ENCODE measurements at places on chromosomes 7 and 10.

DNA sequence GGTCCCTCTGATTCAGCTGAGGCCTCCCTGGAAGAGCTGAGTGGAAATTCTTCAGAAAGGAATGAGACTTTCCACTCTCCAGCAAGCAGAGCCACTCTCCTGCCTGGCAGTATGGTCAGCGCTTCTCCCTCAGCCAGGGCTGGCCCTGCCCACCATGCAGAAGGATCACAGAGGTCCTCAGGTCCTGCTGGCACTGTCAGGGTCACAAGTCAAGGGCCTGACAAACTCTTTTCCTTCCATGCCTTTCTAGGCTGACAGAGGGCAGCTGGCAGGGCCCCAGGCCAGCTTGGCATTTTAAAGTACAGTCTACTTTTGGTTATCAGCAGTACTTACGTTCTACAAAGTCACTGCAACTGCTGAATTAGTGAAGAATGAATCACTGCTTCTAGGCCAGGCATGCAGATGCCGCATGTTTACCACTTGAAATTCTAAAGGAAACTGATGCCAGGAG is 119.3 kb upstream of the FRMD4A start:
- no peak for DNase-seq

- DNase-seq = no peak
Measured at GRCh38 chr10:48463318-48464003, 141.4 kb downstream of the ARHGAP22 start.

DNA sequence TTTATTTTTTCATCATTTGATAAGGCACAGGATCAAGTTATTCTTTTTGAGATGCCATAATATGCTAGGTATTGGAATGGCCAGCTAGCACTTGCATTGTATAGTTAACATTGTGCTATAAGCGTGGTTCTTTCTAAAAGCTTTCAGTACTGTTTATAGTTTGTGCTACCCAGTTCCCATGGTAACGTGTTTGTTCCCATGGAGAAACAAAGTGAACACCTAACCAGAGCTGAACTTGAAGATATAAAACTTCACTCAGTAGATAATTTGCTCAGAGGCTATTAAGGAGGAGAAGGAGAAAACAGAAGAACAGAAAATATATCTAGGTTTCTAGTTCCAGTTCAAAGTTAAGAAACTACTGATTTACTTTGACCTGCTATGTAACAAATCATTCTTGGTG is 23.6 kb upstream of the ITGB8 start:
- no peak for DNase-seq

- no peak for DNase-seq
Measured at GRCh38 chr10:50404021-50404773, 152.9 kb upstream of the ASAH2 start.

DNA sequence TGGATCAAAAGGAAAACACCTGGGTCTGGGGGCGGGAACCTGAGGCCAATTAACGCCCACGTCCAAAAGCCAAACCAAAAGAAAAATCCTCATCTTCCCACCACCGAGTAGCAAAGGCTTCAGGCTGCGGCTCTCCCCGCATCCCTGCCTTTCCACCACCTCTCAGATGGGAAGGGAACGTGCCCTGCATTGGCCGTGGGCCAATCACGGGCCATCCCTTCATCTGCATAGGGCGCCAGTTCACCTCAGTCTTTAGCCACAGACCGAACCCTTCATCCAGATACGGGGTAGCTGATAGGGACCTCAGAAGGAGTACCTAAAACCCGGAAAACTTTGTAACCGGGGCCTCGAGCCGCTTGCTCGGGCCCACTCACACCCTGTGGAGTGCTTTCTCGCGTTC is 626 bp downstream of the PRPF18 start:
- DNase-seq = peak; percentile 8

DNA sequence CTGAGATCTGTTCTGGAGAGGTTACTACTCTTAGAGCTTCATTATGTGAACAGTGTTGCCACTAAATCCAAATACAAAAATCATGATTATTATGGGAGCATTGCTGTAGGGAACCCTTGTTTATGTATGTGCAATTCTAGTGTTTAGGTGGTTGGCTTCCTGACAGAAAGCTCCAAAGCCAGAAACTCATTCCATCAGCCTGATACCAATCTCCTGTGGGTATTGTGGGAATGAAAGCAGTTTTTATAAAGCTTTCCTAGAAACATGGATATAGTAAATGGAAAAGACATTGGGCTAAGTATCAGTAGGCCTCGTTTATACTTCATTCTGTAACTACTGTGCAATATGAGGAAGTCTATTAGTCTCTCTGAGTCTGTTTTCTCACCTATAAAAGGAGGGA is 6.4 kb downstream of the SDK1 start:
- no peak for DNase-seq

DNA sequence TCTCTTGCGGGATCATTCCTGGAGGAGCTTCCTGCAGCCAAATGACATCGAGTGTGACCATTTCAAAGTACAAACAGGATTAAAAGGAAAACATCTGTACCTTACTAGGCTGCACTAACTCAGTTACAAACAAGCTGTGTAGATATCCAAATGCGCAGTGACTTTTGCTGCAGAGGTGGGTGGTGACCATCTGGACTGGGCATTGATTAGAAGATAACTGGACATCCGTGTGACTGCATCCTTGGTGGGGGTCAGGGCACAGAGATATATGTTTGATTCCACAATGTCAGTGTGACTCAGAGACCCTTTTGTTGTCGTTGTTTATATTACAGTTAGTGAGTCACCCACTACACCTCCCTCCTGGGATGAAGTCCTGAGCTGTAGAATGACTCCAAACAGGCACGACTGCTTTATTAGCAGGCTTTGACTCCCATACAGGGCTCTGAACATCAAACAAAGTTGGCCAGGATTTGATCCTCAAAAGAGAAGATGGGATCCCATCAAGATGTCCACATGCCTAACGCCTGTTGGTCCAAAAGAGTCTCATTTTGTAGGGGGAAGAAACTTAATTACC is 56.7 kb upstream of the SDK1 start:
- no peak for DNase-seq

DNA sequence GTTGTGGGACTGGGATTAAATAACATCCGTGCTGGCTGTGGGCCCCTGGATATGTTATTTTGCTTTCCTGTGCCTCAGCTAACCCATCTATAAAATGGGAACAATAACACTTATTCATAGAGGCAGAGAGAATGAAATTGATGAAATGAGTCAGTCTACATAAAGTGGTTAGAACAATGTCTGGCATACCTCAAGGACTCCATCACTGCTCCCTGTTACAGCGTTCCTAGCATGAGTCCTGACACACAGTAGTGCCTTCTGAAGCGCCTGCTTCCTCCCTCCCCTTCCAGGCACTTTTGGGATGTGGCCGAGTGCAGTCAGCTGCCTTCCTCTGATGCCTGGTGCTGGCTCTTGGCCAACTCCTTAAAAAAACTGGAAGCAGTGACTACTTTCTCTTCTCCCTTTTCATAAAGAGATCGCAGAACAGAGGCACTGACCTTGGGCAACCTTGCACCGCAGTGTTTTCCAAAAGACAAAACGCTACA is 108.4 kb upstream of the ZMIZ1 start:
- no peak for DNase-seq

DNA sequence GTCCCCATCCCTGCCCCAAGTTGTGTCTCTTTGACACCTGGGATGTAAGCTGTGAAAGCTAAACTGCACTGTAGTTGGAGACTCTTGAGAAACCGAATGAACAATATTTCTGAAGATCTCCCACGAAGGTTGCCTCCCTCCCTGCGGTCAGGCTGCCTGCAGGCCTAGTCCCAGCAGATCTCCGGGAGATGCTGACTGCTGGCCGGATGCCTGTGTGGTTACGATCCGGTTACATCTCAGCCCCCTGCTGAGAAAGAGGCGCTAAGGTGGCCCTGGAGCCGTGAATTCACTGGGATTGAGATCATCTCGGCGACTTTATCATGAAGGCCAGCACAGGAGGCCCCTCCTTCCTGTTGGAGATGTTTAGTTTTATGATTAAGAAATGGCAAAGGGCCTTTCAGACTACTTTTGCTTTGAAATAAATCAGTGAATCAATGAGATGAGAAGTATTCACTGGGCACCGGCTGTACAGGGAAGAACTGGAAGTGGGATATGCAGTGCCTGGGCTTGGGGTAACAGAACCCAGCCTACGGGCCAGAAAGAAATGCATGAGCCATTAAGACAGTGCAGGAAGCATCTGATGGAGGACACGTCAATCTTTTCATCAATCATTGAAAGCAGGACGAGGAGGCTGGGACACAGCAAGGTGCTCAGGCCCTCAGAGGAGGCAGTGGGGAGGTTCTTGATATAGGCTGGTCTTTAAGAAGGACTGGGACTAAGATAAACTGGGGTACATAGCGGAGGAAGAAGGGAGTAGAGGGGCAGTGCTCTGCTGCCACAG is 177.6 kb downstream of the PRKAG2 start:
- no peak for DNase-seq

DNA sequence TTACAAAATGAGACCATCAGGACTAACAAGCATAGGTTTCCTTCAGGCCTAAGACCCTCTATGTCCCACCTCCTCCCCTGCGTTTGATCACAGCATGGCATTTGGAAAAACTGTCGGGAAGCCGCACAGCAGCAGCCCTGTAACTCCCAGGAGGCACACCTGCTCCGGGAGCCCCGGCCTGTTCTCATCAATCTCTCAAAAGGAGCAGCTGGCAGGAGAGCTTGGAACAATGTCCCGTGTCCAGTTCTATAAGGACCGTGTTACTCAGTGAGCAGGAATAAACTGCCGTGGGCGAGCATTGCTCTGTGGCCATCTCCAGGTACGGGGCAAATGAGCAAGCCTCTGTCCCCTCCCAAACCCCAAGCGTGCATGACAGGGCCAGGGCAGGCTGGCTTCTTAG is 236.9 kb downstream of the SFMBT2 start:
- no peak for DNase-seq

DNA sequence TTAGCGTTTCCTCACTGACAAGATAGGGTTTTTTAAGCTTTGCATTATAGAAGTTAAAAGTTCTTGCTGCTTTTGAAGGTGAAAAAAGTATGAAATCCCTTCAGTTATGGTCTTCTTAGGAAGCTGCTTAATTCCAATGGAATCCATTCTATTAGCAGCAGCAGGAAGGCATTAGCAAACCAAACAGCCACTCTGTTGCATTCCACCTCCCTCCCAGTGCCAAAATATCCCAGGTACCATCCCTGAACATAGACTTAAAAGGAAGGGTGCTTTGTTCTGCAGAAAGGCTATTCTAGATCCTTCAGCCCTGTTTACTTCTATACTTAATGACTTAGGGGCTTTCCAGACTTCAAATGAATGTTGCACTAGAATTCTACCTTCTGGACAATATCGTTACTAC is 23.8 kb downstream of the ENO4 start:
- DNase-seq = no peak

GRCh38 chr7:28144266-28144665 is 36.3 kb downstream of the JAZF1 start:
- DNase-seq = no peak

- no peak for DNase-seq
Measured at GRCh38 chr7:2124604-2125345, 108.0 kb downstream of the MAD1L1 start.

GRCh38 chr10:7301006-7301778 is 109.6 kb downstream of the SFMBT2 start:
- no peak for DNase-seq

- DNase-seq = no peak
Measured at GRCh38 chr10:131785121-131785460, 115.7 kb upstream of the PPP2R2D start.

GRCh38 chr7:66643395-66643794 is 14.7 kb downstream of the KCTD7 start:
- no peak for DNase-seq

- DNase-seq = no peak
Measured at GRCh38 chr10:34058845-34059614, 724.6 kb upstream of the NRP1 start.

- no peak for DNase-seq
Measured at GRCh38 chr7:70608229-70608628, 523.7 kb upstream of the GALNT17 start.
